Renal pelvis (tissue), 12 donors: ENCODE measurements at places on chromosomes 3 and 15.
A peak's percentile ranks its signal among the peaks of the same experiment; 100 is the strongest.

DNA sequence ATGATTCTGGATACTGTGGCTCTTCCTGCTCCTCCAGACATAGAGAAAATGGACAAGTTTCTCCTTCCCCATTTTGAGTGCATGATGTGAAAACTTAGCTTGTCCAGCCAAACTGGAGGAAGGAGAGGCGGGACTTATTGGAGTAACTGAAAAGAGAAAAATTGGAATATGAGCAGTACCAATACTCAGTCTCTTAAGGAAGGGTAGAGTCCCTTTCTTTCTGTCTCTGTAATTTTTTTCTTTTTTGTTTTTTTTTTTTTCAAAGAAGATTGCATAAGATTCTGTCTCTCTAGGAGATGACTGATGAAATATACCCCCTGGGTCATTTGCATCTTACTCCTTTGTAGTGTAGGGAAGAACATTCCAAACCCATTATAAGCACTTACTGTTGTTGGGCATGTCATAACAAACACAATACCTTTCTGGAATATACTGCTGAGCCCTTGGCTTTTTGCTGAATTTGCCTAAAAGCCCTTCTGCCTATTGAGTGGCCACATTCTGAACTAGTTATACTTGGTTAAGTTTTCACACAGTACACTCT is 498.1 kb upstream of the TPRG1 start:
- no peak for DNase-seq

GRCh38 chr3:8835385-8835784 is 66.0 kb upstream of the OXTR start:
- DNase-seq = no peak

- DNase-seq = peak; percentile 49
Observed at GRCh38 chr3:70726096-70726938, 413.9 kb upstream of the MDFIC2 start.

DNA sequence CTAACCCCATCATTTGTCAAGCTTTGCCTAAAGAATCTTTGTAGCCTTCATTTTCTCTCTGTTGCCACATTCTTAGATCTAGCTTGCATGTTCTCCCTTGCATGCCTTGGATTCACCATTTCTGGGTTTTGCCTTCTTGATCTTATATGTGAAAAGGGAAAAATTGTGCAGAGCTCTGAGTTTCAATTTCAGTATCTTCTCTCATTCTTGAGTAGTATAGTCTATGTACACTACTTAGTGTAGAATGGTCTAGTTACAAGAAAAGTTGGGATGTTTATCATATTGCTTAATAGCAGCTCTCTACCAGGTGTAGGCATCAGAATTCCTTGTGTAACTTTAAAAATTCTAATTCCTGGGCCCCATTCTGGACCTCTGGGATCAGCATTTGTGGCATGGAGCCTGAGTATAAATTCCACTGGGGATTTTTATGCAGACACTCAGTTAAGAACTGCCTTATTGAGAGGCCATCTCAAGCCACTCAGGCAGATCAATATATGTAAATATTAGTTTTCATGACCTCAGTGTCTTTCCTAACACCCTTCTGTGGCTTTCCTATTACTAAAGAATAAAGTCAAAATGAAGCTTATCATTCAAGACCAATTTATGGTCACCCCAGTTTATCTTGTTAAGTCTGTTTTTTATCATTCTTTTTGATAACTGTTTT is 23.4 kb downstream of the GTF2E1 start:
- DNase-seq = no peak

DNA sequence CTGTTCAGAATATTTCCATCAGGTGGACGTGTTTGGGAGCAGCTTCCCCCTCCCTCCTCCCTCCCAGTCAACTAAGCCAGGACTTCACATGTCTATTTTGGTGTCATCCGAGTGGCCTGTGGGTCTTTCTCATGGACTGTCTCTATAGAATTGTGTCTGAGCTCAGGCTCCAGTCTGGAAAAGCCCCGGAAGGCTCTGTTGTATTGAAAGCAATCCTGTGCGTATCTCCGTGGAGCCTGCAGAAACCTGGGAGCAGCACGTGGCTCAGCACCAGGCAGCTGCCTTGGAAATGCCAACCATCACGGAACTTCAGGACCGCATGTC is 25.2 kb downstream of the COLQ start:
- DNase-seq = no peak

DNA sequence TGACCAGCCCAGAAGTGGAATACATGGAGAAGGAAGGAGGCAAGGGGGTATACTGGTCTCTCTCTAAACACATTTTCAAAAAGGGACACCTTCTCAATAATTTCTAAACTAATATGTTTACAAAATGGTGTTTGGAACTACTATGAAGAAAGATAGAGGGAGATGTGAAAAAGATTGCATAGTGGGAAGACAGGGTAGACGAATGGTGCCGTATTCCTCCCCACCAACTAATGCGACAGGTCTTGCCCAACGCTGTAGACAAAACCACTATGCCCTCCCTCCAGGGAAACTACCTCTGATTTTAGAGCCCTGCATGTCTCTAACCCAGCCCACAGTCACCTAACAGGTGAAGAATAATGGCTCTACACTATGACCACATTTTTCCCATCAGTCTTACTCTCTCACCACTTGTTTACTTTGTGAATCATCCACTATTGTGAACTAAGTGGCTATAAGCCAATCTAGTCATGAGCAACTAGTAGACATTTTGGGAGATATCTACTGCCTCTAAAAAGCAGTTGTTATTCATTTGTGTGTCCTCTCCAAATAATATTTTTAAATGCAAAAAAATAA is 108.2 kb upstream of the UBE2E2 start:
- no peak for DNase-seq

DNA sequence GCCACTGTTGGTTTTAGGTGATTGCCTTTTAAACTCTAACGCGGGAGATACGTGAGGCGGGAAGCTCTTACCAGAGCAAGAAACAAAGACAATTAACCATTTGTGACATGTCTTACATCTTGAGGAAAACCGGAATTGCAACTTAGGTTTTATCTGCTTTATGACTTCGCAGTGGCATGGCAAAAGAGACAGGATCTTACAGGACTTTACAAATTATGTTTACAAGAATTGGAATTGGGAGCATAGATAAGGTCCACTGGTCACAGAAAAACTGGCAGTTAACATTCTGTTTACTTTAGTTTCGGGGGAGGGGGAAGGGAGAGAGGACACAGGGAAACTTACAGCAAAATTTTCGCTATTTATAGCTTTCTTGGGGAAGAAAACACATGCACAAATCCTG is 1119.6 kb downstream of the ZPLD1 start:
- DNase-seq = peak; percentile 8

GRCh38 chr3:188754267-188754666 is 417.5 kb upstream of the TPRG1 start:
- DNase-seq = no peak

- no peak for DNase-seq
Observed at GRCh38 chr3:28994161-28994905, 286.5 kb upstream of the RBMS3 start.

GRCh38 chr15:31486906-31487695 is 160.5 kb downstream of the KLF13 start:
- no peak for DNase-seq

DNA sequence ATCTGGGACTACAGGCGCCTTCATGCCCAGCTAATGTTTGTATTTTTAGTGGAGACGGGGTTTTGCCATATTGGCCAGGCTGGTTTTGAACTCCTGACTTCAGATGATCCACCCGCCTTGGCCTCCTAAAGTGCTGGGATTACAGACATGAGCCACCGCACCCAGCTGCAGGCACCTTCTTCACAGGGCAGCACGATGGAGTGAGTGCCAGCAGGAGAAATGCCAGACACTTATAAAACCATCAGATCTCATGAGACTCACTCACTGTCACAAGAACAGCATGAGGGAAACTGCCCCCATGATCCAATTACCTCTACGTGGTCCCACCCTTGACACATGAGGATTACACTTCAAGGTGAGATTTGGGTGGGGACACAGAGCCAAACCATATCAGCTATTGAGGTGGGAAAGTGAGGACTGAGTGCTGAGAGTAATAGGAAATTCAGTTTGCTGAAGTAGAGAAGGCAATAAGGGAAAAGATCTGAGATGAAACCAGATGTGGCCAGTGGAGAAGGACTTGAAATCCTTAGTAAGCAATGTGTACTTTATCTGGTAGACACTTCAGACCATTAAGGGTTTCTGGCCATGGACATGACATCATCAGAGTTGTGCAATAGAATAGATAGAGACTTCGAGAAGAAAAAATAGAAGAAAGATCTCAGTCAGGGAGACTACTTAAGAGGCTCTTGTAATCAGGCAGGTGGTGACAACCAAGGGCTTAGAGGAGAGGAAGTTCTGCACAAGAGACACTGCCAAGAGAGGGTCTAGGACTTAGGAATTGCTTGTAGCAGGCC is 18.1 kb upstream of the ATP13A5 start:
- DNase-seq = no peak

DNA sequence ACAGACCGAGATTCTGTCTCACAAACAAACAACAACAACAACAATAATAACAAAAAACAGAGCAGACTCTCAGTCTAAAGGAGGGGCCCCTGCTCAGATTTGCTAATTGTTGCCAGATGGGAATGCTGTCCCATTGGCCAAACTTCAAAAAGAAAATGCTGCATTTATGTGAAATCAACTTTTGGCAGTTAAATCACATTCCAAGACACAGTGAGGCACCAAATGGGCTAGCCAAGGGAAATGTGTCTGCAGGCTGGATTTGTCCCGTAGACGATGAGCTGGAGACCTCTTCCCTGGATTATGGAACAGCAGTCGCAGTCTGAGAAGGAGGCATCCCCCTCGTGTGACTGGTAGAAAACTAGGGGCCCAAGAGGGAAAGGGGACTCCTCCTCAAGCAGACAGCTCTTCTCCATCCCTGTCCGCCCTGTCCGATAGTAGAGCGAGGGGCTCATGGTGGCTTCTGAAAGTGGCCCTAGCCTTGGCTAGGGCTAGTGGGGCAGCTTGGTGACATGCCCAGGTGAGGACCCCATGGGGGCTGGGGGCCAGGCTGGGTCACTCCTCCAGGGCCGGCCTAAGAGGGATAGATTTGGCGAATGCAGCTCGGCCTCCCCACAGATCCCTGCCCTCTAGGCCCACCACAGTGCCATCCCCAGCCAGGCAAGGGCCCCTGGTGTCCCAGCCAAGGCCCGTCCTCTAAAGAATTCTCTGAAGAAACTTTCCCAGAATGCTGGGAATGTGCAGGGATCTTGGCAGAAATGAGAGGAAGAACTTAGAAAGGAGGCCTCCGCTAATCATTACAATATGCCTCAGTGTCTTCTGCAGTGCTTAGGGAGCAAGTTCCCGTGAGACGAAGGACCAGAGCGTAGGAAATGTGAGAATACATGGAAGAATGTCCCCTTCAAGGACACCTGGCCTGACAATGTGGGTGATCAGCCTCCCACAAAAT is 2.0 kb downstream of the SLC22A14 start:
- no peak for DNase-seq

DNA sequence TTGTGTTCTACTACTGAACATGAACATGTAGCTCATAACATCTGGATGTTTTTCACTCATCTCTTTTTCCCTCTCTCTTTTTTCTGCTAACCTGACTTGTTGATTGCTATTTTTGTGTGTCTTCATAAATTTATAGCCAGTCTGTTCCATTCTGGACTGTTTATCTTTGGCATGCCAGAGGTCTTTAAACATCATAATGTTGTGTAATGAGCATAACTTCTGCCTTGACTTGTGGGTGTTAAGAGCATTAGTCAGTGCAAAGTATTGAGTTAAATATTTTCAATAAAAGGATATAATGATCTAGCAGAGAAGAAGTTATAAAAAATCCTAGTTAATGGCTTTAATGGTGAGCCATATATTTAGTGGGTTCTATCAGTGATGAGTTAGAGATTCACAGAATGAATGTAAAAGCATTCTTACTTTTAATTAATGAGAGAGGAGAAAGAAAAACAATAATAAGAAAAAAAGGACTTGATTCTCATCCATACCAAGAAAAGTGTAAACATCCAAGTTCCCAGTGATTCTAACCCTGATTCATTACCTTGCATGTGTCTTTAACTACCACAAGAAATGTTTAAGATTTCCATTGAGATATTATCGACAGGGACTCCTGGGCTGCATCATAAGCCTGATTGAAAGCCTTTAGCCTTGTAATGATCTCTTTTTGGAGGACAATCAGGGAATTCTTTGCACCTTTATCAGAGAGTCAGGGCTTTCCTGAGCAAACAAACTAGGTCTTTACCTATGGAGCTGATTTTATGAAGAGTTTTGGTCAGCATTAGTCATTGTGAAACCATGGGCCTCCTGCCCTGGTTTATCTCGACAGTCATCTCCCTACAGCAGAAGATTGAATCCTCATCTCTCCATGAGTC is 22.9 kb downstream of the MITF start:
- DNase-seq = no peak

DNA sequence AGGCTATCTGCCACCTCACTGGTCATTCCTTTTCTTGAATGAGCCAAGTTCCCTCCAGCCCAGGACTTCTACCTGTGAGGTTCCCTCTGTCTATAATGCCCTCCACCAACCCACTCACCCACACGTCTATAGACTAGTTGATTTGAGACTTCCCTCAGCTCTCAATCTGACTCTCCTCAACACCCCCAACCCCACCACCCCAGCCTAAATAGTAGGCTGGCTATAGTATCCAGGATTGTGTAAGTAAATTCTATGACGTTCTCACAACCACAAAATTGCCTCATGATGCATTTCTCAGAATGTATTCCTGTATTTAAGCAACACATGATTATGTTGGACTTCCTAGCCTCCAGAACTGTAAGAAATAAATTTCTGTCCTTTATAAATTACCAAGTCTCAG is 2.2 kb downstream of the PLSCR1 start:
- no peak for DNase-seq

DNA sequence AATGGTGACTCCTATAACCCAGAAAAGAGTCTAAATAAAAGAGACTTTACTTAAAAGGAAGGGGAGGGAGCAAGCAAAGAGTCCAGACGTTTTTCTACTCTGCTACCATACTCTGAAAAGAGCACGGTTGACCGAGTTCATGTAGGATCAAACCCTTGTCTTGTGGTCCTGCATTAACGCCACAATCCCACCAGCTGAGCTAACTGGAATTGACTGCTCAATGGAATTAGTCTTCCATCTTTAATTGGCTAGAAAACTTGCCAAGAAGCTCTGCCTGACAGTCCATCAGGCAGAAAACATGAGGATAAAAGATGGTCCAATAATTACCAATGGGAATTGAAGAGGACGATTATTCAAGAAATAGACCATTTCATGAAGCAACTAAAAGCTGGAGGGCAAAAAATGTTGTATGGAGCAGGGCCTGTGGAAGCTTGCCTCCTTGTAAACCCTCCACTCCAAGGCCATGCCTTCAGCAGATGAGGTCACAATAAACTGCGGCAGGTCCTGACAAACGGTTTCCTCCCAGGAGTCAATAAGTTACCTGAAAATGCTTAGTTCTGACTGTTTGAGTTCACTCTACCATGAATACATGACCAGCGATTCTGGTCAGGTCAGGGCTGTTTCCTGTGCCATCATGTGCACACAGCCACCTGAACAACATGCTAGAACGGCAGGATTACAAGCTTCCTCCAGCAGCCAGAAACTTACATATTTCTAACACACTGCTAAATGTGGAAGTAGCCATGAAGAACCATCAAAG is 35.6 kb upstream of the ARHGEF3 start:
- peak; percentile 67 for DNase-seq

DNA sequence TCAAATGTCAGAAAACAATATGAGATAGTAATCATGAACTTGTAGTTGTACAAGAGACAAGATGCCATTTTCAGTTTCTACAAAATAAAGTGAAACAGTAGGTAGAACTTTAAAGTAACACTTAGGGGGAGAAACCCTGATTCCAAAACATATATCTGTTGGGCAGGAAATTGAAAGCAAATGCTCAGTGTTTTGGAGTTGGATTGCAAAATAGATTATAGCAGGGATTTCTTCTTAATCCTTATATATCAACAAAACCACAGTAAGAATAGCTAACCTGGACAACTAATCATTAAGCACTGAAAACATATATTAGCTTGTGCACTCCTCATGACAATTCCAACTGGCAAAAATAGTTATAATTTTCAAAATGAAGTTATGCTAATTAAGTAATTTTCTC is 46.9 kb downstream of the COMMD2 start:
- no peak for DNase-seq
